Ovary (tissue), 10 donors: ENCODE measurements at places on chromosomes 11 and 22. TPM values are rescaled to one million over a fixed set of nuclear protein-coding genes. Genes with fewer than 3 reads are reported as not detected.
A peak's percentile ranks its signal among the peaks of the same experiment; 100 is the strongest.

The CD3G gene
- total RNA-seq, result 0.89 TPM

The SLC5A1 gene
- total RNA-seq, result 1.5 TPM

- peak overlapping the region; percentile 60 for H3K27ac ChIP-seq
- H3K4me1 ChIP-seq, result no peaks in the 10 kb centered on the region
- peak; percentile 65 for DNase-seq
- no peaks in the 10 kb centered on the region for H3K36me3 ChIP-seq
- H3K4me3 ChIP-seq, result no peak overlapping the region
Observed at GRCh38 chr11:65150509-65151299, 16.4 kb upstream of the SYVN1 start.

DNA sequence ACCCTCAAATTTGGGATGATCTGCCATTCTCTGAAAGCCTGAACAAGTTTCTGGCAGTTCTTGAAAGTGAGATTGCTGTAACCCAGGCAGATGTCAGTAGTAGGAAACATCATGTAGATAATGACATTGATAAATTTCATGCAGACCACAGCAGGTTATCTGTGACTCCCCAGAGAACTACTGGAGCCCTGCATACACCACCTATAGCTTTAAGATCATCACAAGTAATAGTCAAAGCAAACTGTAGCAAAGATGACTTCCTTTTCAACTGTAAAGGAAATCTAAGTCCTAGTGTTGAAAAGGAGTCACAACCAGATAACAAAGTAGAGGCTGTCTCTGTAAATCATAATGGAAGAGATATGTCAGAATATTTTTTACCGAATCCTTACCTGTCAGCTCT lies 31.0 kb downstream of the DDIAS start:
- no peak overlapping the region for H3K27ac ChIP-seq
- H3K4me1 ChIP-seq, result no peaks in the 10 kb centered on the region
- H3K4me3 ChIP-seq, result no peak overlapping the region
- no peaks in the 10 kb centered on the region for H3K27me3 ChIP-seq
- DNase-seq, result no peak

- DNase-seq, result no peak
- no peaks in the 10 kb centered on the region for H3K4me1 ChIP-seq
- H3K27me3 ChIP-seq, result no peaks in the 10 kb centered on the region
- H3K27ac ChIP-seq, result no peak overlapping the region
- H3K36me3 ChIP-seq, result no peaks in the 10 kb centered on the region
- H3K4me3 ChIP-seq, result no peak overlapping the region
Observed at GRCh38 chr11:15227011-15227410, 112.3 kb downstream of the INSC start.

GRCh38 chr11:123305601-123306375 lies 110.7 kb upstream of the CLMP start:
- H3K36me3 ChIP-seq, result no peaks in the 10 kb centered on the region
- no peaks in the 10 kb centered on the region for H3K27me3 ChIP-seq
- DNase-seq, result no peak
- no peak overlapping the region for H3K4me3 ChIP-seq
- H3K4me1 ChIP-seq, result no peaks in the 10 kb centered on the region

GRCh38 chr22:40406063-40406890 lies 35.9 kb downstream of the SGSM3 start:
- DNase-seq, result no peak
- H3K36me3 ChIP-seq, result no peaks in the 10 kb centered on the region
- H3K27me3 ChIP-seq, result no peaks in the 10 kb centered on the region
- no peaks in the 10 kb centered on the region for H3K4me1 ChIP-seq
- no peak overlapping the region for H3K27ac ChIP-seq
- H3K4me3 ChIP-seq, result no peak overlapping the region

- no peak overlapping the region for H3K27ac ChIP-seq
- no peaks in the 10 kb centered on the region for H3K27me3 ChIP-seq
- no peak overlapping the region for H3K4me3 ChIP-seq
- H3K4me1 ChIP-seq, result no peaks in the 10 kb centered on the region
- DNase-seq, result no peak
Observed at GRCh38 chr22:28869736-28870135, 13.6 kb upstream of the ZNRF3 start.
